ENCODE measurements at places on chromosomes 3 and 15.

DNA sequence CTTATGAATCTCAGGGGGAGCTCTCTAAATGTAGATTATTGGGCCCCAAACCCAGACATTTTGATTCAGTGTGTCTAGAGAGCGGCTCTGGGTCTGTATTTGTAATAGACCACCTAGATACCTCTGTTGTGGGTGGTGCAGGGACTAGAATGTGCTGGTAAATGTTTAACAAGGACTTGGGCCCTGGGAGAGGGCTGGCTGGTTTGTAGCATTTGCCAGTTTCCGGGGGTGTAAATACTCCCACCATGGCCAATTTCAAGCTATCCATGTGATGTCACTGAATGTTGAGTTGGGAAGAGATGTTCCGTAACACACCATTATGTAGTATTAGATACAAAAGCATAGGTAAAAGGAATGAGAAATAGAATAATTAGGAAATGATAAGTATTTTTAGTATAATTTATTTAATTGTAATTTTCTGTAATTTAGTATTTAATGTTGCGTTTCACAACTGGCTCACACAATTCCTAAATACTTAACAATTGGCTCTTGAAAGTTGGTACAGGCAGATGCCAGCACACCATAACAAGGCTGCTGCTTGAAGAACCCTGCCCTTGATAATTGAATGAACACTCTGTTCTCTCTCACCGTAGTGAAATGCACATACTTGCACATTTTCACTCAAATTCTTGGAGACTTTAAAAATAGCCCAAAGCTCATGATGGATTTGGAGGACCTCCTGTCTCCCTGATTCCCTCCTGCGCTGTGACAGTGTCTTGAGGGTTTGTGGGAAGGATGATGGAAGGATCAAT lies 359.2 kb upstream of the PROK2 start:
- H3K36me3 ChIP-seq, result no peaks in the 10 kb centered on the region
- H3K27ac ChIP-seq, result no peak overlapping the region

DNA sequence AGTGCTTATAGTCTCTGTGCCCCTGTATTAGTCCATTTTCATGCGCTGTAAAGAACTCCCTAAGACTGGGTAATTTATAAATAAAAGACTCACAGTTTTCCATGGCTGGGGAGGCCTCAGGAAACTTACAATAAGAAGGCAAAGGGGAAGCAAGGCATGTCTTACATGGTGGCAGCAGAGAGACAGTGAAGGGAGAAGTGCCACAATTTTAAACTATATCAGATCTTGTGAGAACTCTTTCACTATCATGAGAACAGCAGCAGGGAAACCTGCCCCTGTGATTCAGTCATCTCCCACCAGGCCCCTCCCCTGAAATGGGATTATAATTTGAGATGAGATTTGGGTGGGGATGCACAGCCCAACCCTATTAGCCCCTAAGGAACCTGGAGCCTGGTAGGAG lies 243.2 kb downstream of the EDEM1 start:
- no peak overlapping the region for H3K4me3 ChIP-seq
- H3K27me3 ChIP-seq, result peaks cover 6% of the 10 kb centered on the region

DNA sequence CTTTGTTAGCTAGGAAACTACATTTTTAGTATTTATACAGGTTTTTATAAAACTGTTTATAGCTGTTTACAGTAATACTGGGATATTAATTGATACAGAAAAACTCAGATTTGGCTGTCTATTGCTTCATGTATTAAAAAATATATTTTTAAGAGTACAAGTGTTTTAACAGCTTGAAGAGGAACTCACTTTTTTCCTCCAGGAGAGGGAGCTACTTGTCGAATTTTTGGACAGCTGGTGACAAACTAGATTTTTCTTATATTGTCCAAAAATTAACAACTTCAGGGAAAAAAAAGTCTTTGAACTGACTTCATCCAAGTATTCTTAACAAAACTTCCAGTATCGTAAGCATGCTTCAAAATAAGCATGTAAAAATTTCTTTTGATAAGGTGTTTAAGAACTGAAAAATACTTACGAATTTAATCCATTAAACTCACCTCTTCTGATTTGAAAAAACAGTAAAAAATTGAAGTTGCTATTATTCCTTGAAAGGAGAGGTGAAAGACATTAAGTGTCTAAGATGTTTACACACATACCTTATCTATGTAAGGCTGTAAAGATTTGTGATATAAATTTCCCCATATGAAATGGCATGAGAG lies 4.0 kb downstream of the DIPK2A start:
- no peaks in the 10 kb centered on the region for H3K27me3 ChIP-seq
- H3K27ac ChIP-seq, result no peak overlapping the region
- H3K36me3 ChIP-seq, result peaks cover 26% of the 10 kb centered on the region
- no peak overlapping the region for H3K4me3 ChIP-seq
- H3K4me1 ChIP-seq, result peaks cover 44% of the 10 kb centered on the region
- no peak for DNase-seq

DNA sequence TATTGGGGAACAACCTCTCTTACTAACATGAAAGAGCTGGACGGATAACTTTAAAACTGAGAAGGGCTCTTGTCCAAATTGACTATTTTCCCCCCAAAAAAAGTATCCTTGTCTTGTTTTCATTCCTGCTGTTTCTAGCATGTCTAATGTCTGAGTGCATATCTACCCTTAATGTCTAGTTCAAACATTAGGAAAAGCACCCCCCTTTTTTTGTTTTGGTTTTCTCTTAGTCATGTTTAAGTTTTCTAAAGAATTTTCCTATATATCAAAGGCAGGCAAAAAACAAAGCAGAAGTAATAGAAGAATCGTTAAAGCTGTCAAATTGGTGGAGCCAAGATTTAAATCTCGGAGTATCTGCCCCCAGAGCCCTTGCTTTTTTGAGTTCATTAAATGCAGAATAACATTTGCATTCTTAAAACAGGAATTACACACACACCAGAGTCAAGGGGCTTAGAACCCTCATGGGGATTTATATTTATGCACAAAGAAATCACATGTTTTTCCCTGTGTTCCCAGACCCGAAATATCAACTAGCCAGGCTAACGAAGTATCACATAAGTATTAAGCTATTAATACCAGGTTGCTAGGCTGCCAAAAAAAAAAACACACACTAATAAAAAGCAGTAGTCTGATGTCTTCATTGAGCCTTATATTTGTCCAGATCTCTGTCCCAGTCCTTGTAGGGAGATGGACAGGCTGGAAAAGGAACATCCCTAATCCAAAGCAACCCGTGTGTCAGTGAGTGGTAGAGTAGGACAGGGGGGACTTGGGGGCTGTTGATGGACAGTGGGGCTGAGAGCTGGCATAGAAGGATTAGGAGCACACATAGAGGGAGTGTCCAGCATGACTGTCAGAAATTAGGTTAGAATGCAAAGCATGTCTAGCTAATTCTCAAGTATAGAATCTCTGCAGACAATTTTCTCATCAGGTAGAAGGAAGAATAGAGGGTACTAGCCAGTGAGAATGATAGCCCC lies 103.6 kb upstream of the BFSP2 start:
- H3K4me3 ChIP-seq, result no peak overlapping the region
- H3K36me3 ChIP-seq, result no peaks in the 10 kb centered on the region
- DNase-seq, result no peak
- H3K27ac ChIP-seq, result no peak overlapping the region

DNA sequence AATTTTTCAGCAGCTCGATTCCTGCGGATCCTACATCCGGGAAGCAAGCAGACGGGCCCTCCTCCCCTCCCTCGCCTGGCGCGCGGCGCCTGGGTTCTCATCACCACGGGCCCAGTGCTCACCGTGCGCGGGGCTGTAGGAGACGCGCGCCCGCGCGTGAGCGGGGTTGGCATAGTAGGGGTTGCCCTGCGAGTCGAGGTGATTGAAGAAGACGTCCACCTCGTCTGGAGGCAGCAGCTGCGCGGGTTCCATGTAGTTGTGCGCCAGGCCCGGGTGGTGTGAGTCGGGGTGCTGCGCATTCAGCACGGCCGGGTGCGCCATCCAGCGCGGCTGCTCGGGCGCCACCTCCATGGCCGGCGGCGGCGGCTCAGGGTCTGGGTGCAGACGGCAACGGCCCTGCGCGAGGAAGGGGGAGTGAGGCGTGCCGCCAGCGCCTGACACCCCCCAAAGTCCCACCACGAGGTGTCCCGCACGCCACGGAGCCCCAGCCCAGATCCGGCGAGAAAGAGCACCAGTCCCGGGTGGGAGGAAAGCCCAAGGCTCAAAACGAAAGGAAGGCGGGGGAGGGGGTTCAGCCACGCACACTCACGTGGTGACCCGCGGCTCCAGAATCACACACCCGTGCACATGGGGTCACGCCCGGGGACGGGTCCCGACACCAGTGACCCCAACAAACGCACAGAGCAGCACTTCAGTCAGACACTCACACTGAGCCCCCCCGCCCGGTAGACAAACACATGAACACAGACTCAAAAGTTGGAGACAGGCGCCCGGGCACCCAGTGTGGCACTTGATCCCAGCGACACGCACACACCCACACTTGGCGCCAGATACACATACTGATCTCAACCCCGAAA lies 6.1 kb downstream of the GATA2 start:
- no peak for DNase-seq
- H3K27ac ChIP-seq, result no peak overlapping the region
- peaks cover 8% of the 10 kb centered on the region for H3K36me3 ChIP-seq
- peak overlapping the region; percentile 83 for H3K4me3 ChIP-seq
- peaks cover 98% of the 10 kb centered on the region for H3K27me3 ChIP-seq

GRCh38 chr3:160810362-160811236 lies 54.6 kb downstream of the PPM1L start:
- H3K36me3 ChIP-seq, result no peaks in the 10 kb centered on the region
- no peak for DNase-seq
- H3K27me3 ChIP-seq, result no peaks in the 10 kb centered on the region
- no peak overlapping the region for H3K27ac ChIP-seq
- H3K4me3 ChIP-seq, result no peak overlapping the region

DNA sequence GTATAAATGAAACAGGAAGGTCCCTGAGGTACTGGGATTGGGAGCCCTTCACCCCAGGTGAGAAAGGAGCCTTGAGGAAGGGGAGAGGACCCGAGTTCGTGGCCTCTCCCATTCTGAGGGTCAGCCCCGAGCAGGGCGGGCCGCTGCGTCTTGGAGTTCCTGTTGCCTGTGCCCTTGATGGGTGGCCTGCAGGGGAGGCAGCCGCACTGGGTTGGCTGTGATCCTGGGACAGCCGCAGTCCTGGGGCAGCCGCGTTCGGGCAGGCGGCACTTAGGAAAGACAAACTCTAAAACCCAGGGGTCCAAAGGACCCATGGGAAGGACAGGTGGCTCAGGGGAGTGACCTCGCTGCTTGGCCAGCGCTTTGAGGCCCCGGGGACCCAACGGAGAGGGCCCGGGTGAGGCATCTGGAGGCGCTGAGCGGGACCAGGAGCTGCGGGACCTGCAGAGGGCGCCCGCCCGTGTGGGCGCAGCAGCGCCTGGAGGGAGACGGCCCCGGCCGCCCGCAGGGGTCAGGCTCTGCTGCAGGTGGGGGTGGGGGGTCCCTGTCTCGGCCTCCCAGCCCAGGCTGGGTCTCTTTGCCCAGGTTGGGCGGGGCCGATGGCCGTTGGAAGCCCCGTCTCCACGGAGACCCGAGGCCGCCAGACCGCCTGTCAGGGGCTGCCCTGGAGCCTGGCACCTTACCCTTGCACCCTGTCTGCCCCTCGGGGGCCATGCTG lies 65.1 kb downstream of the HMCES start:
- peaks cover 49% of the 10 kb centered on the region for H3K27me3 ChIP-seq
- no peaks in the 10 kb centered on the region for H3K4me1 ChIP-seq

GRCh38 chr15:36484038-36484778 lies 95.2 kb upstream of the CDIN1 start:
- H3K4me3 ChIP-seq, result no peak overlapping the region
- H3K27me3 ChIP-seq, result no peaks in the 10 kb centered on the region
- H3K36me3 ChIP-seq, result no peaks in the 10 kb centered on the region
- no peak overlapping the region for H3K27ac ChIP-seq
- DNase-seq, result no peak

GRCh38 chr3:186247821-186248814 lies 113.9 kb downstream of the DGKG start:
- no peak for DNase-seq
- H3K27ac ChIP-seq, result no peak overlapping the region
- no peak overlapping the region for H3K4me3 ChIP-seq

DNA sequence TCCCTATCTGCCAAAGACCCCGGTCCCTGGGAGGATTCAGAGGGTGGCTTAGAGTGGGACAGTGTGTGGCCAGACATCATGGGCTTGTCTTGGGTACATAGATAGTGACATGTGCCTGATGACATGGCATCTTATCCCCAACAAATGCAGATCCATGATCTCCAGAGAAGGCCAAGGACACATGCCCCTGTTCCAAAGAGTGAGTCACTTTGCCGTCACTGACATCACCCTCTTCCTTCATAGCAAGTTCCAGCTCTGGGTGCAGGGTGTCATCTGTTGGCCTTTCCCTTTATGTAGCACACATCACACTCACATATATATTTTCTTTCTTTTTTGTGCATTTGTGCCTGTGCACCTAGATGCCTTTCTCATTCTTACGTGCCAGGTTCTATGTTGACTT lies 350.5 kb downstream of the LRTM1 start:
- no peaks in the 10 kb centered on the region for H3K36me3 ChIP-seq
- H3K27ac ChIP-seq, result no peak overlapping the region
- no peak overlapping the region for H3K4me3 ChIP-seq
- no peak for DNase-seq

GRCh38 chr3:10259798-10260197 lies 11.5 kb downstream of the TATDN2 start:
- H3K36me3 ChIP-seq, result peaks cover 81% of the 10 kb centered on the region
- H3K4me1 ChIP-seq, result peaks cover 73% of the 10 kb centered on the region
- peak overlapping the region; percentile 32 for H3K27ac ChIP-seq
- DNase-seq, result no peak
- H3K27me3 ChIP-seq, result no peaks in the 10 kb centered on the region

DNA sequence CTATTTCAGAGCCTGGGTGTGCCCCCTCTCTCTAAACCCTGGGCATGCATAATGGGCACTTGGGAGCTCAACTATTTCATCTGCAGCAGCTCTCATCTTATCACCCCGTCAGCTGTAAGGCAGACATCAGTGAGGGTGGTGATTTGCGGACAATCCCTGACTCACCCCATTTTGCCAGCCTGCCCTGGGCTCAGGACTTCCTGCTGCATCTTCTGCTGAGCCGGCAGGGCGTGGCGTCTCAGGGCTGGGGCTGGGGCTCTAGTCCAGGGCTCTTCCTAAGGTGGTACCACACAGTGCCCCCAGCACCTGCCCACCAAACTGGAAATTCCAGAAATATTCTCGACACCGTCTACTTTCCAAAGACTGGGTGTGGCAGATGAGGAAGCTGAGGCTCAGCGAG lies 925 bp upstream of the PSTPIP1 start:
- peak overlapping the region; percentile 98 for H3K27ac ChIP-seq
- peaks cover 59% of the 10 kb centered on the region for H3K4me1 ChIP-seq
- H3K27me3 ChIP-seq, result no peaks in the 10 kb centered on the region
- H3K36me3 ChIP-seq, result peaks cover 13% of the 10 kb centered on the region
- DNase-seq, result peak; percentile 43

- H3K4me1 ChIP-seq, result peaks cover 39% of the 10 kb centered on the region
- H3K27ac ChIP-seq, result peak overlapping the region; percentile 32
- H3K27me3 ChIP-seq, result no peaks in the 10 kb centered on the region
- H3K36me3 ChIP-seq, result no peaks in the 10 kb centered on the region
Measured at GRCh38 chr3:71360180-71360579, 223.3 kb downstream of the FOXP1 start.
